ENCODE measurements at places on chromosomes 3 and 15.

- DNase-seq = no peak
These were observed 60.7 kb upstream of the HEG1 start for GRCh38 chr3:125116311-125117080.

GRCh38 chr3:151296226-151296625 is 17.9 kb upstream of the P2RY14 start:
- no peak for DNase-seq

DNA sequence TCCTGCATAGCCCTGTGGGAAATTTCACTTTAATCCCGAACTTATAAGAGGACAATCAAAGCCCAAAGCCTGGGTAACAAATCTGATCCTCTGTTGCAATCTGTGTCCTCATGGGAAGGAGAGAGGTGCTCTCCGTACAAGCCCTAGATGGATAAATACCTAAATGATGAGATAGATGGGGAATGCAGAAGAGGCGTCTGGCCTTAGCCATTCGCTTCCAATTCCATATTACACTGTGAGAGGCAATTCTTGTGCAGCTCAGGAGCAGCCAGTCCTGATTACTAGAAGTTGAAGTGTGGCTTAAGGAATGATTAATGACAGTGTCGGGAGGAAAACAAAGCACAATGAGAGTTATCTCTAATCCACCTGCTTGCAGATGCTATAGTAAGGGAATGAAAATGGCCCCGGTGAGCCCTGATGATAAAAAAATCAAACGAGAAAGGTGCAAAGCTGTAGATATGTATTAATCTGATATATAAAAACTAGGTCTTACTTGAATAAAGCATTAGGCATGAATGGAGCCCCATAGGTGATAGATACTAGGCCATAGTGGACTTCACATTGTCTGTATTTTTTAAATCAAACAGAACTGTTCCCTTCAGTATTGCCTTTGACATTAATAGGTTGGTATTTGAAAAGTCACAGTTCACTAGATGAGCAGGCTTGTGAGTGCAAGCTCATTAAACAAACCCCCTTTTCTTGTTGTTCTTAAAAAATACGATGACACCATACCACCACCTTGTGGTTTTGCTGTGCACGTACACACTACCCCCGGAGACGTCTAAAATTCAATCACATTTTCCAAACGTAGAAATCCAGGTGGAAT is 54.2 kb upstream of the TMCO5A start:
- no peak for DNase-seq

GRCh38 chr3:25782636-25782937 is 656 bp downstream of the NGLY1 start:
- no peak for DNase-seq

DNA sequence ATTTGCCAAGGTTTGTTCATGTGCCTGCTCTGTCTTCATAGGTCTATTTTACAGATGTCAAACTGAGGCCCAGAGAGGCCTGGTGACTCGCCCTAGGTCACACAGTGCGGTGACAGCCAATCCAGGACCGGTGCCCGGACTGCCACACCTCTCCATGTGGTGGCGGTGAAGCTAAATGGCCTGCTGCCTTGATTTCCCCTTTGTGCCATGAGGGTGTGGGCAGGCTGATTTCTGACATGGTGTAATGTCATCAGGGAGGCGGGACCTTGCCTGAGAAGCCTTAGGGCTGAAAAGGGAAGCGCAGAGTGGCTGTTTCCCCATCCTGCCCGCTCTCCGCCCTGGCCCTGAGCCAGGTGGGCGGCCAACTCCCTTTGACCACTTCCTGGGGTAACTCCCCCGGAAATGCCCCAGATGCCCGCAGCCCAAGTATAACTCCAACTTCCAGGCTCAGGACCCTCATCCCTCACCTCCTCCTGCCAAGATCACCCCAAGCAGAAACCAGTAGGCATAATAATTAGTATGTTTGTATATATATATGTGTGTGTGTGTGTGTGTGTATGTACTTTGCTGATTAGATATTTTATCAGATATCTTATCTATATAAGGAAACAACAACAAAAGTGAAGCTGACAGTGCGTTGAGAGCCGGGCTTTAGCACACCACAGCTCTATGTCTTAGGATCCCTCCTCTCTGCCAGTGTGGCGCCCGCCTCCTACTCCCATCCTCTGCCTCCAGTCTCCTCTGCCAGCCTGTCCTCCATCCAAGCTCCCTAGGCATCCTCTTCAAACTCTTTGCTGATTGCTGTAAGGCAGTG is 63.9 kb downstream of the IQSEC1 start:
- DNase-seq = no peak

GRCh38 chr3:157493627-157494550 is 9.3 kb downstream of the VEPH1 start:
- no peak for DNase-seq

DNA sequence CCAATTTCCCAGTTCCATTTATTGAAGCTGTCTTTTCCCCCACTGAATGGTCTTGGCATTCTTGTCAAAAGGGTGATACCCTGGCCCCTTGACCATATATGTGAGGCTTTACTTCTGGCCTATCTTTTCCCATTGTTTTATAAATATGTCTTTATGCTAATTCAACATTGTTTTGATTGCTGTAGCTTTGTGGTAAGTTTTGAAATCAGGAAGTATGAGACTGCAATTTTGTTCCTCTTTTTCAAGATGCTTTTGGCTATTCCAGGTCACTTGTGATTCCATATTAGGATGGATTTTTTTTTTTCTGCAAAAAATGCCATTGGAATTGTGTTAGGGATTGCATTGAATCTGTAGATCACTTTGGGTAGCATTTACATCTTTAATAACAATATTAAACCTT is 141.2 kb upstream of the MANF start:
- no peak for DNase-seq

DNA sequence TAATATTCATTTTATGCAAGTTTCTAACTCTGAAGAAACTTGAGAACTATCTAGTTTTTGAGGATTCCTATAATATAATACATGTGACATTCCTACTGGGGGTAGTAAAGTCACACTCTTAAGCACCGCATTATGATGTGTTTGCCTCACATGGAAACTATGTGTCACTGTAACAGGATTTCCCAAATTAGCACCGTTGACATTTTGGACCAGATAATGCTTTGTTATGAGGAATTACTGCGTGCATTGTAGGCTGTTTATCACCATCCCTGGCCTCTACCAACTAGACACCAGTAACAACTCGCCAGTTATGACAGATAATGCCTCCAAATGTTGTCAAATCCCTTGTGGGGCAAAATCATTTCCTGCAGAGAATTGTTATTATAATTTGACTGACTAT is 267.8 kb downstream of the RAP2B start:
- DNase-seq = no peak

GRCh38 chr3:31530039-31530959 is 2.4 kb upstream of the STT3B start:
- DNase-seq = no peak

GRCh38 chr15:101368086-101368780 is 73.2 kb upstream of the SNRPA1 start:
- no peak for DNase-seq

DNA sequence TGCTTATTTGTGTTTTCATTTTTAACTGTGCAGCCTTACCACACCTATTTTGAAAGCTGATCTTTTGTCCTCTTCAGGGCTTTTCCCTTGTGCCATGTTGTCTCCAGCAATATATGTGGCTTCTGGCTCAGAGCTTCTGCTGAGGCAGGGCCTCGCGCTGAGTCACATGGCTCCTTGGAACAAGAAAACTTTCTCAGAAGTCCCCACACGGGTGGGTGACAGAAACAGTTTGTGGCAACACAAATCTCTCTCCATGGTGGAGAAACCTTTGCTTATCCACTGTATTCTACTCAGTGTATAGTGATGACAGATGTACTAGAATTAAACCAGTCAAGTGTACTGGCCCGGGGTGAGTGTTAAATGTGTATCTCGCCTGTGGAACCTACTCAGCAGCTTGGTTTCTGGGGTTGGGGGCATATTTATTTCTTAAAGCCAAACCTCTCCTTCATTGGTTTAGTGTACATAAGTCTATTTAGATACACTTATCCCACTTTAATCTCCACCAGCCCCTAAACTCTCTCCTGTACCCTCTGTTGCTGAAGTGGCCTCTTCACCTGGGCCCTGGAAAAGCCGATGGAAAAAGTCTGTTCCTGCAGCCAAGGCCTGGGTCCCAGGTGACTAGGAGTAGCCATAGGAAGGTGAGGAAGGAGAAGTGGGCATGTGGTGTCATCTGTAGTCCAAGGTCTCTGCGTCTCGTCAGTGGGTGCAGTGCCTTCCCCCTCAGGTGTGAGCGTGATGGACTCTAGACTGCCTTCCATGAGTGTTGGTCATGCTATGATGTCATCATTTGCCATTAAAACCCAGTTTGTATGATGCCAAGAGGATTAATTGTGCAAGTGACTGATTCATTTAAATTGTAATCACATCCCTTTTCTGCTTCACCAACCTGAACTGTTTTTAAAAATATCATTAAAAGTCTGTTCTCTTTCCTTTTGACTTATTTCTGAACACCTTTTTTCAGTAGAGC is 3.2 kb upstream of the FBXL22 start:
- DNase-seq = no peak

DNA sequence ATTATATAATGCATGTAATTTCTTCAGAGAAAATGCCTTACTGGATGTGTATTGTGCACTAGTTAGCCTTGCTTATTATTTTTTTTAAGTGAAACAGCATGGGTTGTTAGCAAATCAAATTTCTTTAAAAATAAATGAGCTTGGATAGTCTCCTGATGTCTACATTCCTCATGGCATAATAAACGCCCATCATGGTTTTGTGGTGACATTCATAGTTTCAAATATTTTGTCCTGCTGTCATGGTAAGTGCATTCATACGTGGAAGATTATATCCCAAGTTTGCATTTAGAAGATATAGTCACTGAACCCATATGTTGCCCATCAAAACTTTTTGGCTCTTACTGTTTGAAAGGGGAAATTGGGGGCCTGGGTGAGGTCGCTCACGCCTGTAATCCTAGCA is 130.7 kb downstream of the ALCAM start:
- no peak for DNase-seq
